Activated CD4-positive, CD25-positive, alpha-beta regulatory T cell (primary cell): ENCODE measurements at places on chromosomes 4 and X.

DNA sequence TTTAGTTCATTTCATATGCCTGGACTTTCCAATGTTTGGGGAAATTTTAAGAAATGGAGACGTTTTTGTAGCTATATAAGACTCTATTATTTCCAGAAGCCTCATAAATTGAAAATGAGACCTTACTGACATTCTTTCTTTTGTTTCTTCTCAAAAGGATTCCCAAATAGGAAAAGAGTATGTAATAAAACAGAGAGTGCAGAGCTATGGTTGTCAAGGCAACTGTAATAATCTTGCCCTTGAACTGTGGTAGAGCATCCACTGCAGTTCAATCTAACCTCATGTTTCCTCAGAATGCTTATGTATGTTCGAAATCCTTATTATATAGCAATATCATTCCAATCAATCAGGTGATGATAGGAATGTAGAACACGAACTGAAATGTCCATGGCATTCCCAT is 54.1 kb downstream of the AMELX start:
- DNase-seq = no peak

DNA sequence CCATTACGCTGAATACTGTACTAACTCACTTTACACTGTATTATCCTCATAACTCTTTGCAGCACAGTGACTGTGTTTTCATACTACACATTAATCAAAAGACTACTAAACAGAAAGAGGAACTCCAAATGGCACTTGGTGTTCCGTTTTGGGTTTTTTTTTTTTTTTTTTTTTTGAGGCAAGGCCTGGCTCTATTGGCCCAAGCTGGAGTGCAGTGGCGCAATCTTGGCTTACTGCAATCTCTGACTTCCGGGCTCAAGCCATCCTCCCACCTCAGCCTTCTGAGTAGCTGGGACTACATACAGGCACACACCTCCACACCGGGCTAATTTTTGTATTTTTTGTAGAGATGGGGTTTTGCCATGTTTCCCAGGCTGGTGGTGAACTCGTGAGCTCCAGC is 10.7 kb downstream of the KLHL8 start:
- DNase-seq = no peak

GRCh38 chrX:154298312-154298711 is 2.7 kb downstream of the TKTL1 start:
- no peak for DNase-seq

- DNase-seq = no peak
Measured at GRCh38 chrX:53291596-53291995, 10.2 kb upstream of the IQSEC2 start.
